LHCN-M2 (cell line): ENCODE measurements at places on chromosomes 4 and X.

GRCh38 chr4:38359113-38359512 lies 304.9 kb upstream of the KLF3 start:
- no peak for DNase-seq

- DNase-seq, result no peak
These were observed 52.0 kb upstream of the PDLIM5 start for GRCh38 chr4:94399721-94400120.

DNA sequence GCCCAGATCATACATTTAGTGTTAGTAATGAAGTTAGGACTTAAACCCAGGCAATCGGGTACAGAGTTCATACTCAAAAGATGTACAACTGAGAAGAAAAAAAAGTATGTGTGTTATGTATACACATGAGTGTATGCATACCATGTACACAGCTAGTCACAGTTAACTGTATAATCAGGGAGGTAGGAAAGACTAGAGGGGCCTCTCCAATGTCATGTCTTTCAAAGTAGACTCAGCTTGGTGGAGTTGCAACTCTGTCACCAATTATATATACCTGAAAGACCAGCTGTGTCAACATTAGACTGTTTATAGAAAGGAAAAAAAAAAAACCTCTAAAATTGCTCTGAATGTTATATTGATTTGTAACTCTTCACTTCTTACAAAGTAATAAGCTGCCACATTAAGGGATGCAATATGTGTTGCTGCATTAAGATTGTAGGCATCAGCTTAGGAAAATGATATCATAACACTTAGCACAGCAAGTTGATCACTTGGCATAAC lies 167.5 kb downstream of the DCTD start:
- peak; percentile 43 for DNase-seq

DNA sequence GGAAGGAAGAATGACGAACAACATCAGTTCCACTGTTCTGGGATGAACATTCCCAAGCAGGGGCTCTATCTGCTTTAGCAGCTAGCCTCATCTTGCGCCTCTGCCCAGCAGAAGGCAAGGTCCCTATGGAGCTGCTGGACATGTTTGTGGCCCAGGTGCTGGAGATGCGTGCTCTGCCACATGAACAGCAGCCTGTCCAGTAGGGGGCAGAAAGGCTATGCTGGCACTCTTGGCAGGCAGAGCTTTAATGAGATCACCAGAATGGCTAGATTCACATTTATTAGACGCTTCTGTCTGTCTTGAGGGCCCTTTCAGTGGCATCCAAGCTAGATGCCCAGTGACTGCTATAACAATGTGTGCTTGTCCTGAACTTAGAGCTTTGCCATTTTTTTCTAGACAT lies 1826.0 kb downstream of the STIM2 start:
- DNase-seq, result peak; percentile 50

- peak; percentile 32 for DNase-seq
These were observed 312.8 kb downstream of the TENM3 start for GRCh38 chr4:182555997-182556418.
